ENCODE measurements at places on chromosomes 6 and 20.
A peak's percentile ranks its signal among the peaks of the same experiment; 100 is the strongest.

DNA sequence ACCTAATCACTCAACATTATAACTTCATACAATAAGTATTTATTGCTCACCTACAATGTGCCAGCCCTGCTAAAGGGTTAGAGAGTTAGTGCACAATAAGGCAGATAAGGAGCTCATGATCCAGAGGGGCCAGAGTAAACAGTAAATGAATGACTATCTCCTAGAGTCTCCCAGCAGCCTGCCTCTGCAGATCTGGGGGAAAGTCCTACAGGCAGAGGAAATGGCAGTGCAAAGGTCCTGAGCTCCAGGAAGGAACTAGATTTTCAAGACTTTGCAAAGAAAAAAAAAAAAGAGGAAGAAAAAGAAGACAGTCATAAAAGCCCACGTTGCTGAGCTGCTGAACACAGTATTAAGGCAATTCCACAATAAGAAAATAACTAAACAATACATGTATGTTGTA lies 160.1 kb downstream of the SIM1 start:
- no peak for DNase-seq

DNA sequence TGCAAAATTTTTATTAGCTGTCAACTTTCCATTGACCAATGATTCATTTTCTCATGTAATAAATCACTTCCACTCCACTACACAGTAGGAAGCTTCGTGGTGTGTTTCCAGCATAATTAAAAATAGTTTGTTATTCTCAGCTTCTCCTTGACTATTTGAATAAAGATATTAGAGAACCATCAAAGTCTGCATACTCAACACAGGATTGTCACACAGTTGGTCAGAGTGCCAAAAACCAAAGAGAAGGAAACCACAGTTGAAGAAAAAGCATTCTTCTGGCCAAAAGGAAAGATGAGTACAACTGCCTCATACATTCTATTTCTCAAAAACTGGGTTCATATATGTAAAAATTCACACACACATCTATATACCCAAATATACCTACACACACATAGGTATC lies 455.1 kb upstream of the HSF2 start:
- DNase-seq = no peak

DNA sequence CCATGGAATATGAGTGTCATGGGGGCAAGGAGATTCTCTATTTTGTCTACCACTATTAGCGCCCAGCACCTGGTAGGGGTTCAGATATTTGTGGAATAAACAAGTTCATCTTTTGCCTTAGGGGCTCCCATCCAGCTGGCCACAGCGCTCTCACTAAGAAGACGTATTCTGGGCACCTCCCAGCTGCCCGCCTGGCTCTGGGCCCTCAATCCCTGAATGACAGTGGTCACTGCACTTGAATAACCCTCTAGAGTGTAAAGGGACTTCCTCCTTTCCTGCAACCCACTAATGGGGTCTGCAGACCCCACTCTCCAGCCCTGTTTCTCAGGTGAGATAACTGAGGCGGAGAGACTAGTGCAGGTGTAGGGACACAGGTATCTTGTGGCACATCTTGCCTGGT lies 36.2 kb downstream of the SNX5 start:
- no peak for DNase-seq

GRCh38 chr6:113208726-113209125 lies 648.4 kb upstream of the MARCKS start:
- no peak for DNase-seq

DNA sequence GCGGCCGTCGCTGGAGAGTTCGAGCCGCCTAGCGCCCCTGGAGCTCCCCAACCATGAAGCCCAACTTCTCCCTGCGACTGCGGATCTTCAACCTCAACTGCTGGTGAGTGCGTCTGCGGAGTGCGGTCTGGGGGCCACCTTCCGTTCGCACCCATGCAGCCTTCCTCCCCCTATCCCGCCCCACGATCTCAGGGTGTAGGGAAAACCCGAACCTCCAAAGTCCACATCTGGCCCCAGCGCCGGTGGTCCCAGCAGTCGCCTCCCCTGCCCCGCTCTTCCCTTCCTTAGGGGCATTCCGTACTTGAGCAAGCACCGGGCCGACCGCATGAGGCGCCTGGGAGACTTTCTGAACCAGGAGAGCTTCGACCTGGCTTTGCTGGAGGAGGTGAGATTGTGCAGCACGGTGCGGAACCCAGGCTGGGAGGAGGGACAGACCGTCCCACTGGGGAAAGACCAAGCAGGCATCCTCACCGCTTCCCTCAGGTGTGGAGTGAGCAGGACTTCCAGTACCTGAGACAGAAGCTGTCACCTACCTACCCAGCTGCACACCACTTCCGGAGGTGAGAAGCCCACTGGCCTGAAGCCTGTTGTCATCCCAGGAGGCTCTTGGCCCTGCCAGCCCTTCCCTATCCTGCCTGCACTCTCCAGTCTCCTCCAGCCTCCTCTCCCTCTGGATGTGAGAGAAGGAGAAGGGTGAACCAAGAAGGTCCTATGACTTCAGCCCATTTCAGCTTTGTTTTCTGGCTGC lies 719 bp downstream of the SMPD2 start:
- DNase-seq = peak; percentile 61

GRCh38 chr6:108966251-108966650 lies 118.0 kb downstream of the ARMC2 start:
- DNase-seq = no peak

DNA sequence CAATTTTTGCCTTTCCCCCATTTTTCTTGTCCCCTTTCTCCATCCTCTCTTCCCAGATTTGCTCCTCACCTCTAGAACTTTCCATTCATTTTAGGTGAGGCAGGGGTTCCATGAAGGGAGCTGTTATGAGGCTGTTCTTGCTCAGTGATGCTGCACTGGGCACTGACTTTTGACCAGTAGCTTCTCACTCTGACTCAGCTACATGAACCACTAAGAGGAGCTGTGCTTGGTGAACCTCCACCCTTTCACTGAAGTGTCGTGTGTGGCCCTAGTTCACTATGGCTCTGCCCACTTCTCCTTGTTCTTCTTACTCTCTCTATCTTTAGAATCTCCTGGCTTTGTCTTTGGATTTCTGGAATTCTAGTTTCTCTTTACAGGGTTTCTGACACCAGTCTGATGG lies 307.1 kb upstream of the RNF24 start:
- DNase-seq = no peak

DNA sequence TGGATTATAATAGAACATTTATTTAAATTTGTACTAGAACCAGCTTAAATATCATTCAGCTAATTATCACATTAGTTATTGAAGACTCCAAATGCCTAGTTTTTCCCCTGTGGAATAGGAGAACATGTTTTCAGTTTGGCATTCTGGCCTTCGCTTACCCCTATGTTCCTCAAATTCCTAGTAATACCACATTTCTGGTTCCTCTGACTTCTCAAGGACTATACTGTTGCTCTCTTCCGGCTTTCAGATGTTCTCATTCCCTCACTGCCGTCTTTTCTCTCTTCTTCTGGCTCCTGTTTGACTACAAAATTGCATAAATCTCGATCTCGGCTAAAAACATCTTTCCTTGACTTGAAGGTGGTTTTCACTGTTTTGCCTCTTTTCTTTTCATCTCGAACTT lies 71.8 kb upstream of the KHDRBS2 start:
- no peak for DNase-seq

- DNase-seq = no peak
Observed at GRCh38 chr20:17565169-17565845, 4.6 kb upstream of the DSTN start.

GRCh38 chr20:63095718-63096654 lies 89.2 kb upstream of the BHLHE23 start:
- DNase-seq = no peak

GRCh38 chr6:145569140-145569539 lies 166.2 kb downstream of the EPM2A start:
- no peak for DNase-seq

- no peak for DNase-seq
Observed at GRCh38 chr20:51185277-51185676, 162.4 kb upstream of the KCNG1 start.

GRCh38 chr20:58677808-58678207 lies 14.8 kb upstream of the NPEPL1 start:
- no peak for DNase-seq

DNA sequence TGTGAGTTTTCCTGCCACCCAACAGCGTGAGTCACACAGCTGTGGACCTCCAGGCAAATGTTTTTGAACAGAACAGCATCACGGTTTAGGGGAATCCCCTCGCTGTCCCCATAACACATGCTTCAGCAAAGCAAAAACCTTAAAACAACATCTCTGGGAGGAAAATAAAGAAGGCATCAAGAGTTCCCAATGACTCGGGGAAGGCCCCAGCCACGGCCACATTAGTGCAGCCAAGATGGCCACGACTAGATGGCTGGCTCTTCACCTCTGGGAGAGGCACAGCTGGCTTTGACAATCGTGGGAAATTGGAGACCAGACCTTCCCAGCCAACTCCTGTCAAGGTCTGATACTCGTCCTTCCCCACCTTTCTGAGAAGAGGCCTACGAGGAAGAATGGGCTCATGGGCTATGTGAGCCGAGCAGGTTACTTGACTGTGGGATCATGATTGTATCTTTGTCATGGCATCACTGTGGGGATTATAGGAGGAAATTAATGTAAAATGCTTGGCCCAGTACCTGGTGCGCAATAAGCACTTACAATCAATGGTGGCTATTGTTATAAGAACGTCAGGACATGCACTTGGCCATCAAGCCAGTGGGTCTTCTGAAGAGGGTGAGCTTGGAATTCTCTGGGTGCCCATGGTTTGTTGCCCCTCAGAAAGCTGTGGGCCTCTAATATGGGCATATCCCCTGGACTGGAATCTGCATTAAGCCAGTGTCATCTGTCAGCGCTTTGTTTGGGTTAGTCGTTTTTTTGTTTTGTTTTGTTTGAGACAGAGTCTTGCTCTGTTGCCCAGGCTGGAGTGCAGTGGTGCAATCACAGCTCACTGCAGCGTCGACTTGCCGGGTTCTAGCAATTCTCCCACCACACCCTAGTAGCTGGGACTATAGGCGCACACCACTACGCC lies 43.6 kb downstream of the FGD2 start:
- peak; percentile 77 for DNase-seq

- no peak for DNase-seq
Observed at GRCh38 chr6:34338811-34339210, 53.7 kb downstream of the NUDT3 start.

GRCh38 chr6:42692137-42692911 lies 30.1 kb downstream of the PRPH2 start:
- peak; percentile 37 for DNase-seq

DNA sequence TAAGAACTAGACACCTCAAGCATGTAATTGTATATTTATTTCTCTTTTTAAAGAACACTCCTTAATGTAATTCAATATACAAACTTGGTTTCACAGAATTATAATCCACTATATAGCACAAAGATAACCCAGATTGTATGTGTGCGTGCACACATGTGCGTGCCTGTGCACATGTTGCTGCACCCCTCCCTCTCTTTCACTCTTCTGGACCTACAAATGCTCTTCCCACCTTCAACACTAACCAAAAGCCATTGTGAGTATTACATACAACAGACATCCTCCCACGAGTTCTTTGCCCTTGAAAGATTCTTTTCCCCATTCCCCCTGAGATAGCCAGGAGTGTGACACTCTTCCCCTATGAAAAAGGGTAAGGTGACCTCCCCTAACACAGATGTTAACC lies 193.5 kb downstream of the HIVEP2 start:
- no peak for DNase-seq

DNA sequence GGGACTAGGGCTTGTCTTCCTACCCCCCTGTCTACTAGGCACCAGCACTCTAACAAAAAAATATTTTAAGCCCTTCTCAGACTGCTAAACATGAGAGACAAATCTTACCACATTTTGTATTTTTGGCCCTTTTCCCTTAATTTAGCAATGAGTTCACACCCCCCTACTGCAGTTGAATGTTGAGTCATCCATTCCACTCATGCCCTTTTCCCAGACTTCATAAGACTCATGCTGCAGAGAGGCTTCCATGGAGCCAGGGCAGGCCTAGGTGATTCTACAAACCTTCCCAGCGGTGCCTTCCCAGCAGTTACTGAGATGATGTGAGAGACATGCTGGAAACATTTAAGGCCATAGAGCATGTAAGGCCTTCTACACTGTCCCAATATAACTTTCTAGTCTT lies 53.9 kb downstream of the PXDC1 start:
- DNase-seq = no peak

DNA sequence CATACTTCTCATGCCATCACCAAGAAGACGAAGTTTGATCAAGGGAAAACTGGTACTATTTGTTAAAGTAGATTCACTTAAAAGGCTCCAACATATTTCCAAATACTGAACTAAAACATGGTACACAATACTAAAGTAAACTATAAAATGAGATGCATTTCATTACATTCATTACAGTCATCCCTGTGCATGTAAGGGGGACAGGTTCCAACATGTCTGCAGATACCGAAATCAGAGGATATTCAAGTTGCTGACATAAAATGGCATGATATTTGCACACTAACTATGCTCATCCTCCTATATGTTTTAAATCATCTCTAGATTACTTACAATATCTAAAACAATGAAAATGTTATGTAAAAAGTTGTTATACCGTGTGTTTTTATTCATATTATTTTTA lies 893.9 kb upstream of the MANEA start:
- DNase-seq = no peak

GRCh38 chr20:59398537-59399205 lies 98.3 kb downstream of the EDN3 start:
- no peak for DNase-seq

- peak; percentile 44 for DNase-seq
Observed at GRCh38 chr6:40328386-40328985, 258.7 kb downstream of the LRFN2 start.
